Lung microvascular endothelial cell (primary cell): ENCODE measurements at places on chromosomes 4 and X. TPM values are rescaled to one million over a fixed set of nuclear protein-coding genes. Genes with fewer than 3 reads are reported as not detected.

Gene FGB
- total RNA-seq: not detected in 2 replicates

Gene XAGE1B
- total RNA-seq: not detected in 2 replicates

Gene PDGFC
- 15.3 and 38.1 TPM in 2 replicates for total RNA-seq

Gene F8A2
- total RNA-seq: not detected in 2 replicates

Gene SRPK3
- total RNA-seq: under 0.01 and 0.40 TPM in 2 replicates
